ENCODE measurements at places on chromosomes 2 and 18.

GRCh38 chr2:137437386-137437785 is 526.9 kb upstream of the HNMT start:
- DNase-seq, result no peak

GRCh38 chr2:9554921-9555296 is 721 bp downstream of the ADAM17 start:
- peak; percentile 33 for DNase-seq

DNA sequence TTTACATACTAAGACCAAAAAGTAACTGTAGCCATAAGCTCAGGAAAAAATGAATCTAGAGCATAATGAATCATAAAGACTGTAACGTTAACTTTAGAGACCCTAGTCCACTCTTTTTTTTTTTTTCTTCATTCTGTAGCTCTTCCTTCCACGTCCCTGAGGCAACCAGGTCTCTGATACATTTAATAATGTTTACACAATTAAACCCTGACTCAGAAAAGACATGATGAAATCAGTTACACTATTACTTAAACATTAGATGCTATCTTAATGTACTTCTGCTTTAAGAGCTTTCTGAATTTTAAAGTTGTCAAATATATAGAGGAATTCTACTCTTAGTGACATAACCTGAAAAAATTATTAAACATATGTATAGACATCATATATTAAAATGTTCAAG is 1121.5 kb upstream of the DDX18 start:
- no peak for DNase-seq

DNA sequence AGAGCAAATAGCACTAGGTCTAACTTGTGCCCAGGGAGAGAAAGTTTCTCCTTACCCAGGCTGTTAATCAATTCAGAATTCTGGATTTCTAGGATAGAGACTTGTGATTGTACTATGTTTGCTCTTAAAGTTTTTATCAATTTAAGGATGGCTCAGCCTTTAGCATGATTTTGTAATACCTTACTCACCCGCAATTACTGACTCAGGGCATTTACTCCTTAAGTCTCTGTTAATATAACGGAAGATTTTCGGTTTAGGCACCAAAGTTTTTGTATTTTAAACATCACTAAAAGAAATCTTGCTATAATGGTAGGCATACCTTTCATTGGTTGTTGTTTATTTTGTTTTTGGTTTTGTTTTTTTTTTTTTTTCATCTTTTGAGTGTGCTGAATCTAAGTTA is 358.2 kb downstream of the RBM43 start:
- DNase-seq, result no peak

DNA sequence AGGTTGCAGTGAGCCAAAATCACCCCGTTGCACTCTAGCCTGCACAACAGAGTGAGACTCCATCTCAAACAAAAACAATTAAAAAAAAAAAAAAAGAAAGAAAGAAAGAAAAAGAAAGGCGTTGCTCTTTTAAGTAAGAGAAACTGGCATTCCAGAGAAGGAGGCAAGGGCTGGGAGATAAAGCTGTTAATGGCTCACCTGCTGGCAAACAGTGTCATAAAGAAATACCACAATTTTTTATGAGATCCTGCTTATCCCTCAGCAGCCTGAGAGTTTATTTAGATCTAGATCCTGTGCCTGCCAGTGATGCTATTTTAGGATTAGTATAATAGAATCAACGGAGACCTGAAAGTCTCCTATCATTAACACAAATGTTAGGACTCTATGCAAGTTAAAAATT is 16.3 kb downstream of the SLC19A3 start:
- DNase-seq, result no peak

GRCh38 chr18:79733135-79733701 is 53.6 kb downstream of the CTDP1 start:
- DNase-seq, result no peak

- no peak for DNase-seq
Measured at GRCh38 chr2:133721118-133721517, 152.9 kb upstream of the NCKAP5 start.

DNA sequence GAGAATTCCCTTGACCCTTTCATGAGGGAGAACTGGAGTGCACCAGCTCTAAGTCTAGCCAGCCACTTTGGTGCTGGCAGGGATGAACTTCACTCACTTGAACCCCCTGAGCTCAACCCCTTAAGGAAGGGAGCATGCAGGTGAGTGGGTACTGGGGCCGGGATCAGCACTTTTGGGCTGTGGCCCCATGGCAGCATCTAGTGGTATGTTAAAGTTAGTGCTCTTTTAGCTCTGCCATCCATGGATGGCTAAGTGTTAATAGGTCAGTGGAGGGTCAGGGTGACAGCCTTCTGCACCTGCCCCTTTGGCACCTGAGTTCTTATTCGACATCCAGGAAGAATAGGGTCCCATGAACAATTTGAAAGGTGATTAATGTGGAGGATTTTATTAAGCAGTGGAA is 689.0 kb upstream of the FSHR start:
- DNase-seq, result no peak

DNA sequence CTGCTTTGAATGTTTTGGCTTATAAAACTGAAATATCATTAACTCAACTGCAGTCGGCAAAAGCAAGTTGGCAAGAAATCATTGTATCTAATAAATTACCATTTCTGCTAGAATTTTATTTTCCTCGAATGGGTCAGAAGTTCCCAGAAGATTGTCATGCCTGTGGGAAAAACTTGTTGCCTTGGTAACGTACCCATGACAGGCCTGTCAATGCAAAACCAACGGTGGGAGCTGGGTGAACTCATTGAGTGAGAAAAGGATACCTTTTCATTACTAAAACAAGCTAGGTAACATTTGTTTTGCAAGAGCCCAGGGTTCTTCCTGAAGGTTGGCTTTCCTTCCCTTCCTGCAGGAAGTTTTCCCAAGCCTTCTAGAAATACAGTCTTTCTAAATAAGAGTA is 9.5 kb downstream of the PLB1 start:
- no peak for DNase-seq

- peak; percentile 24 for DNase-seq
Measured at GRCh38 chr2:216880509-216881184, 20.8 kb upstream of the TNP1 start.

GRCh38 chr18:51955136-51955535 is 384.9 kb upstream of the DCC start:
- DNase-seq, result no peak

DNA sequence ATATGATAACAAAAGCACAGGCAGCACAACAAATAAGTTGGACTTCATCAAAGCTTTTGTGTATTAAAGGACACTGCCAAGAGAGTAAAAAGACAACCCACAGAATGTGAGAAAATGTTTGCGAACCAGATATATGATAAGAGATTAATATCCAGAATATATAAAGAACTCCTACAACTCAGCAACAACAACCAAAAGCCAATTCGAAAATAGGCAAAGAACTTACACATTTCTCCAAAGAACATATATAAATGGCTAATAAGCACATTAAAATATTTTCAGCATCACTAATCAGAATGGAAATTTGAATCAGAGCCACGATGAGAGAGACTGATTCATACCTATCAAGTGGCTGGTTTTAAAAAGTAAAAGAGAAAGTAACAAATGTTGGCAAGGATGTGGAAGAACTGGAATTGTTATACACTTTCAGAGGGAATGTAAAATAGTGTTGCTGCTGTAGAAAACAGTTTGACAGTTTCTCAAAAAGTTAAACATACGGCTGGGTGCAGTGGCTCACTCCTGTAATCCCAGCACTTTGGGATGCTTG is 25.2 kb downstream of the EPB41L5 start:
- no peak for DNase-seq

DNA sequence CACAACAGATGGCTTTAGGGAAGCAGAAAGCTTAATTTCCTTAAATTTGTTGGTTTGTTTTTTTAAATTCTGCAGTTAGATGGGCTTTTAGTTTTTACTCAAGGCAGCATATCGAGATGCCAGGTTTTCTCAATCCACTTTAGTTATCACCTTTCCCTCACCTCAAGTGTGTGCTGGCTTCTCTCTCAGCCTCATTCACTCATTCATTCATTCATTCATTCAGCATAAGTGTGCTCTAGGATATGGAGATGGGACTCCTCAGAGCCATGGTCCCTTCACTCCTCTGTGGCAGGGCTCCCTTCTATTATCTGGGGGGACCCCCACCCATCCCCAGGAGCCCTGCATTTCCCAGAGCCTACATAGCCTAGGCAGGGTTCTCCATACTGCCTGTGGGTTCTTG is 19.0 kb downstream of the VIL1 start:
- DNase-seq, result no peak

- DNase-seq, result peak; percentile 15
Measured at GRCh38 chr18:23935804-23936203, 78.8 kb upstream of the TTC39C start.

GRCh38 chr18:5066380-5066977 is 130.6 kb downstream of the AKAIN1 start:
- DNase-seq, result no peak

DNA sequence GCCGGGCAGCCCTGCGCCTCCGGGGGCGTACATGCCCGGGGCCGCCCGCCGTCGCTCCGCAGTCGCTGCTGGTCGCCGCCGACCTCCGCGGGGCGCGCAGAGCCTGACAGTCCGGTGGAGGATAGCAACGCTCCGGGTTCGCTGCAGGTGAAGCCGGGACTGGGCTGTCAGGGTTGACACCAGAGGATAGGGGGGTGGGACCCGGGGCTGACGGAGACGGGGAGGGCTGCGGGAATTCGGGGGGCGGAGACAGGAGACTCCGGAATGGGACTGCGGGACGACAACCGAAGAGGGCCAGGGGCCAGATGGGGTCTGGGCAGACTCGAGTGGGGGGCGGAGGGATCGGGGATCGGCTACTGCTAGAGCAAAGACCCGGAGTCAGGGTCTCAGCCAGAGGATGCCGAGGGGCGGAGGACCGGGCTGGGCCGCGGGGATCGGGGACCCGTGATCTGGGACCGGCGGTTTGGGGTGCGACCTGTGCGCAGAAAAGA is 403 bp downstream of the TMEM127 start:
- DNase-seq, result peak; percentile 29

DNA sequence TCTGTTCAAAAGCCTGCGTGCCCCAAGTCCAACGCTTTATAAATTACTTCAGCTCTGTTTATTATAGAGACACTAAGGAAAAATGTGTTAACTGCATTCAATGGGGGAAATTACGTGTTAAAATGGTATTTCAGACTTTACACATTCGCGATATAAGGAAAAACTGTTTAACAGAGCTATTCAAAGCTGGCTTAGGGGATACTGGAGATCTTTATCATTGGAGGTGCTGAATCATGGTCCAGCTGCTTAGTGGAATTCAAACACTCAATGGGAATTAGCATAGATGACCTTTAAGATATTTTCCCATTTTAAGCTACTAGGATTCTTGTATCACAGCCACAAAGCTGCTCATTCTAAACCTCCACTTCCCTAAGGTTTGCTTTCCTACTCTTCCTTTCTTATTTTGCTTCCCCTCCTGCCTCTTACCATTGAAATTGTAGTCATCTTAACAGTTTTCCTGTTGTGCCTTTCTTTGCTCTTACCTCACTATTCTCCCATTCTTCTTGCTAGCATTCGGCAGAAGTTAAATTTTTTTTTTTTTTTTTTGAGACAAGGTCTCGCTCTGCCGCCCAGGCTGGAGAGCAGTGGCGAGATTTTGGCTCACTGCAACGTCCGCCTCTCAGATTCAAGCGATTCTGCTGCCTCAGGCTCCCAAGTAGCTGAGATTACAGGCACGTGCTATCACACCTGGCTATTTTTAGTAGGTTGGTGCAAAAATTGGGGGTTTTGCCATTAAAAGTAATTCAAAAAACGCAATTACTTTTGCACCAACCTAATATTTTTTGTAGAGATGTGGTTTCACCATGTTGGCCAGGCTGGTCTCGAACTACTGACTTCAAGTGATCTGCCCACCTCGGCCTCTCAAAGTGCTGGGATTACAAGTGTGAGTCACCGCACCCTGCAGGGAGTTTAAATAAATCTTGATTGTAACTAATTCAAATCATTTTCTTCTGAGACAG is 6.5 kb downstream of the SULT6B1 start:
- DNase-seq, result no peak

DNA sequence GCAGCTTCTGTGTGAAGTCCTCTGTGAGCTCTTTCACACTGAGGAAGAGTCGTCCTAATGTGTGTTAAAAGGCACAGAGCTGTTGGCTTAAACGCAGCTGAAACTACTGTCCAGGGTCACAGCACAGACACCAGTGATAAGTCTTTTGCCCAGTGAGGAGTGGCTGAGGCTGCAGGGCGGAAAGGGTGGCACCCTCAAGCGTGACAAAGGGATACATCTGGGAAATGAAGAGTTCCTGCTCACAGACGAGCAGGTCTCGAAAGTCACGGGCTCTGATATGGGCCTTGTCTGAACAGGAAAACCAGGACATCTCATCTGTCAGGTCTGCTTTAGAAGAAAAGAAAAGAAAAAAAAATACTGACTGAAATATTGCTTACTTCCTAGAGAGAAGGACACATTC is 36.5 kb downstream of the TGIF1 start:
- no peak for DNase-seq

GRCh38 chr2:239730897-239731296 is 294.2 kb downstream of the NDUFA10 start:
- no peak for DNase-seq

DNA sequence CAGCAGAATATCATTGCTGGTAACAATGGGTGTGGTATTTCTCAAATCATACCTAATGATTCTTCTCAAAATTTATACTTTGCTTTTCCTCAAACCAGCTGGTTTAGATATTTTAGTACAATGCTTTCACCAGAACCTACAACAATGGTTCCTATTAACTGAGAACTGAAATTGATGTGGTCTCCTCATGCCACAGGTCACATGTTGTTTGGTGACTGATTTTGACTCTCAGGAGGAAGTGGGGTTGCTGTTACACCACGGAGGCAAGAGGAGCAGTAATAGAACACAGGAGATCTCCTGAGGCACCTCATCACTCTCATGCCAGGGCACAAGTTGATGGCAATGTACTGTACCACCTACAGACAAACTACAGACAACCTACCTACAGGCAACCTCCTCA is 3.0 kb upstream of the CEP68 start:
- DNase-seq, result peak; percentile 51

DNA sequence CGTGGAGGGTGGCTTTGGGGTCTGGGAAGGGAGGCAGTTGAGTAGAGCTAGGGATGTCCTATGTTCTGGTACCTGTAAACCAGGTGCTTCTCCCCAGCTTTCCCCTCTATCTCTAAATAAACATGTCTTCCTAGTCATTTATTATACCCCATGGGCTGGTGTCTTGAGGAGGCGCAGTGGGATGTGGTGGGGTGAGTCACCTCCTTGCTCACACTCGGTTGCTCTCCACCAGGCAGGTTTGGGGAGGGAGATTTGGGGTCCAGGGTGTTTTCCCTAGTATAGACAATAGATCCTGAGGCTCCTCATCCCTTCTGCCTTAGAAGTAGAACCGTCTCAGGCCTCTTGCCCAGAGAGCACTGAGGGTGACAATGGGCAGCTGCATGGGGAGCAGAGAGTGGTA is 5.1 kb downstream of the PSD4 start:
- peak; percentile 55 for DNase-seq

DNA sequence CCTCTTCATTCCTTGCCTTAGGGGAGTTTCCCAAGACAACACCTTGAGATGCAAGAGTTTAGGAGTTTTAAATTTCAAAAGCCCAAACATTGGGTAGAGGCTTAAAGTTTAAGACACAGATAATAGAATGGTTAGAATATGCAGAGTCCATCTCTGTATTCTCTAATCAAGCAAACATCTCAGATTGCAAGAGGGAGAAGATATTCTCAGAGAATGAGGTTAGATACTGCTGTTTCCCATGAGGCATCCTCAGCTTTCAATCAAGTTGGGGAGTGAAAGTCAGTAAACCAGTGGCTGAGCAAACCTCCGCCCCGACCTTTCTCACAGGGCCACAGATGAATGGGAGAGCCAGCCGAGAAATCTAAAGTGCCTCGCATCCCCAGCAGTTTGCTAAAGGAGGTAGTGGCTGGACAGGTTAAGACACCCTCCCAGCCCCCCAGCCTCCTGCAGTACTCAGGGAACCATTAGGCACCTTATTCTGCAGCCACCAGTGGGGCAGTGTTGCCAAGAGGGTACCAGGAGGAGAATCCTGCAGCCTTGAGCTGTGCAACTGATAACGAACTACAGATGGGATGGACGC is 30.0 kb downstream of the FBXO36 start:
- no peak for DNase-seq
